CD4-positive, alpha-beta memory T cell (primary cell): ENCODE measurements at places on chromosomes 16 and 17.

DNA sequence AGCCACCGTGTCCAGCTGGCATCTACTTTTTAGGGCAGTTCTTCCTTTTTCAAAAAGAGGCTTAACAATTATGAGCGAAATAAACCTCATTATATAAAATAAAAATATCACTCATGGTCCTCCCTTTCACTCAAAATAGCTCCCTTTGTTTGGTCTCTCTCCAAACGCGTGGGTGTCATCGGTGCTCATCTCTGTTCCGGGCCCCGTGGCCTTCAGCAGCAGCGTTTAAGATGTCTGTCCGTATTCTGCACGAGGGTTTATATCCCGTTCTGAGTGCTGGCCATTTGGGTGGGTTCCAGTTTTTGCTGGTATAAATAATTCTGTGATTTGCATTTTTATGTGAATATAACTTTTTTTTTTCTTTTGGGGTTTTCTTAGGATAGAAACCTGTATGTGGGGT, 33.4 kb downstream of the PRMT7 start:
- DNase-seq, result no peak

DNA sequence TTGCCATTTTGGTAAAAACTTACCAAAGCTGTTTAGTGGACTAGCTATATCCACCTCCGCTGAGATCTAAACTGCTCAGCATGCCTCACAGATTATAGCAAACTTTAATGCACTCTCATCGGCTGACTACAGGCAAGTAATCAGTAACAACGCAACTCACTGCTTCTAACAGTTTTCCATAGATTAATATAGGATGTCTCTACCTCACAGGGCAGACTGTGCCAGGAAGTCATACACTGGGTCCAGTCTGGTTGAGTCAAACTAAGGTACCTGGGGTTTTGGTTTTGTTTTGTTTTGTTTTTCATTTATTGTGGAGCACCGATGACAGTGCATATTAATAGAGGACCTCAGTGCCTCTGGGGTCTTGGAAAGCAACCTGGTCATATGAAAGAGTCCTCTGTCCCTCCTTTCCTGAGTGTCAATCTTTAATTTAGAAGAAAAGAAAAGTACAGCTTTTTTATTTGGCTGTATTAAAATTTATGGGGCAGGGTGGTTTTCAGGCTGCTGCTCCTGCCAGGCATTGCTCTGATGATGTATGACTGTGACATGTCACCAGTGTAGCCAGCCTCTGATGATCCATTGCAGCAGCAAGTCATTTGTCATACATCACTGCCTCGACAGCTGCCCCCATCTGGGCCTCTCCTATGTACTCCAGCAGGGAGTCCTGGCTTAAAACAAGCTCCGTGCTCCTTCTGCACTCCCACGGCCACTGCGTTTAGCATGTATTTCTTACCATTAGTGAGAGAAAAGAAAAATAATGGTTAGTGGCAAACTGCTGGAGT, 854.1 kb downstream of the KCNJ2 start:
- DNase-seq, result no peak

- DNase-seq, result peak; percentile 32
Measured at GRCh38 chr17:2302778-2303203, 794 bp downstream of the SMG6 start.

DNA sequence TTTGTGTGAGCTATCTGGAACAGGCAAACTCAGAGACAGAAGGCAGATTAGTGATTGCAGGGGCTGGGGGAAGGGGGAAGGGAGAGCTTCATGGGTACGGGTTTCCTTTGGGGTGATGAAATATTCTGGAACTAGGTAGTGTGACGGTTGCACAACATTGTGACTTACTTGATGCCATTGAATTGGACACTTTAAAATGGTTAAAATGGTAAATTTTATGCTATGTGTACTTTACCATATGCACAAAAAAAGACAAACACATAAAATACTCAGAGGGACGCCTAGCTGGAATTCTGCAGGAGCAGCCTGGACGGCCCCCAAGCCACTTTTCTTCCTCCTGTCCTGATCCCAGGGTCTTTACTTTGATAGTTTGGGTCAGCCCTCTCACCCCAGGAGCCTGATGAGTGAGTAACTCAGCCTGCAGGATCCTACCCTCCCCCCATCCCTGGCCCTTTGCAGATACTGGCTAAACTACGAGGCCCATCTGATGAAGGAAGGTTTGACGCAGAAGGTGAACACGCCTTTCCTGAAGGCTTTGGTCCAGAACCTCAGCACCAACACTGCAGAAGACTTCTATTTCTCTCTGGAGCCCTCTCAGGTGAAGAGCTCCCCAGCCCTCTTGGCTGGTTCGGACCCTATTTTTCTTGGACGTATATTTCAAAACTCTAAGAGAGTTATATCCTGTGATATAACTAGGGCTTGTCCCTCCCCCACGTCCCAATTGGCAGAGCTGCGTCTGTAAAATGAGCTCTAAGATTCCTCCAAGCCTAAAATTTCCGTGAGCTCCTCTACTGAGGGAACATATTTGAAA, 7.8 kb downstream of the ADGRG3 start:
- DNase-seq, result no peak

DNA sequence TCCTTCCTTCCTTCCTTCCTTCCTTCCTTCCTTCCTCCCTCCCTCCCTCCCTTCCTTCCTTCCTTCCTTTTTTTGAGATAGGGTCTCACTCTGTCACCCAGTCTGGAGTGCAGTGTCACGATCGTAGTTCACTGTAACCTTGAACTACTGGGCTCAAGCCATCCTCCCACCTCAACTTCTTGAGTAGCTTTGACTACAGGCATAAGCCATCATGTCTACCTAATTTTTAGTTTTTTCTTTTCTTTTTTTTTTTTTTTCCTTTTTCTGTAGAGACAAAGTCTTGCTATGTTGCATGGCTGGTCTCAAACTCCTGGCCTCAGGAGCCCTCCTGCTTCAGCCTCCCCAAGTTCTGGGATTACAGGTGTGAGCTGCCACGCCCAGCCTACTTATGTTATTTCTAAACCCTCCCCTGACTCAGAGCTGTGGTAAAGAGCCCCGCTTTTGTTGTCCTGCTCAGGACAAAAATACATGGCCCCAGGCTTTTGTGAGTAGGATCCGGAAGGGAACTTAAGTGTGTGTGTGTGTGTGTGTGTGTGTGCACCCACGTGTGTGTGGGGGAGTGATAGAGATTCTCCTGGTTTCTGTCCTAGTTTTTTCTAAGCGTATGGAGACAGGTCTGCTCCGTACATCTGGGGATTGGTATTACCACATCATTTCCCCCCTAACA, 67.1 kb downstream of the PRKCB start:
- DNase-seq, result no peak

GRCh38 chr16:67387479-67388079, 5.7 kb downstream of the TPPP3 start:
- DNase-seq, result no peak

- DNase-seq, result no peak
Measured at GRCh38 chr16:11099672-11100205, 155.4 kb downstream of the CLEC16A start.

- no peak for DNase-seq
Measured at GRCh38 chr17:44389723-44390202, 314 bp upstream of the ITGA2B start.
